ENCODE measurements at places on chromosomes 1 and 21. TPM values are rescaled to one million over a fixed set of nuclear protein-coding genes. Genes with fewer than 3 reads are reported as not detected.
A peak's percentile ranks its signal among the peaks of the same experiment; 100 is the strongest.

- DNase-seq = peak; percentile 79
Measured at GRCh38 chr1:219812491-219813203, 115.7 kb downstream of the SLC30A10 start.

DNA sequence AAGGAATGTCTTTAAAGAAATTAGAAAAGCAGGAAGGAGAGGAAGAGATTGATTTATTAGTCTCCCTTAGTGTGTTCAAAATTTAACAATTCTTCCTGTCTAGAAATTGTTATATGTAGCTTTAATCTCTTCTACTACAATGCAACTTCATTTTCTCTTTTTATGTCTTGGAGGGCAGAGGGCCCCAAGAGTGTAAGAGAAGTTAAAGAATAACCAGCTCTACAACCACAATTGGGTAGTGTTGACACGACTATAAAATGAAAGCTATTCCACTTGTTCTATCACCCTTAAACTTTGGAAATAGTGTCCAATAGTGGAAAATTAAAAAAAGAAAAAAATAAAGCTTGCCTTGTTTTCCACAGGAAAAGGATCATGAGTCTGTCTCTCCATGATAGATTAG is 82.6 kb upstream of the DPYD start:
- DNase-seq = no peak

- DNase-seq = no peak
Measured at GRCh38 chr1:65459397-65459768, 38.9 kb downstream of the LEPR start.

GRCh38 chr21:17523007-17523451 is 10.2 kb downstream of the CXADR start:
- no peak for DNase-seq

DNA sequence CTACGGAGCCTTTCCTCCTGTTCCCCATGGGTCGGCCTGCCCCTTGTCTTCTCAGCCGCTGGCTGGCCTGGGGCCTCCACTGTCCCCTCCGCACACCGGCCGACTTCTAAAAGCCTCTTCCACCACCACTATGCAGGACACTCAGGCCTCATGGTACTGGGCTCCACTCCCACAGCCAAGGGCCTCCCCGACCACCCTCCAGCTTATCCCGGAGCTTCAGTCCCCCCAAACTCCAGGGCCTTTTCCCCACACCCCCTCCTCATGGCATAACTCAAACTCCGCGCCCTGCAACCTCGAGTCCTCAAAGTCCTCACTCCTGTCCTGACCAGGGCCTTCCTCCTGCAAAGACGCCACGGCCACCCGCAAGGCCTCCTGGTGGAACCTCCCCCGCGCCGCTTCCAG is 2.0 kb downstream of the LRRC41 start:
- DNase-seq = no peak

Gene C1QA
- 22.3 TPM for polyA plus RNA-seq
